ENCODE measurements at places on chromosomes 11 and 22.

DNA sequence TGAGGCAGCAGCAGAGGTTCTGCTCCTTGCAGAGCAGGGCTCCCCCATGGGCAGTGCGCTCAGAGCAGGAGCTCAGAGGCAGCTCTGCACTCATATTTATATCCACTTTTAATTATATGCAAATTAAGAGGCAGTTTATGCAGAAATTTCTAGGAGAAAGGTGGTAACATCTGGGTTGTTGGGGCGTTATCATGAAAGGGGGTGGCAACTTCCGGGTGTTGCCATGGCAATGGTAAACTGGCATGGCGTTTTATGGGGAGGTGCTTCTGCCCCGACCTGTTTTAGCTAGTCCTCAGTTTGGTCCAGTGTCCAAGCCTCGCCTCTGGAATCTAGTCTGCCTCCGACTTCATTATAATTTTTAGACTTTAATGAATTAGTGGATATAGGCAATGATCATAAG is 1191.7 kb downstream of the TBC1D22A start:
- no peak for DNase-seq

- DNase-seq: no peak
These were observed 15.2 kb downstream of the PRR33 start for GRCh38 chr11:1876361-1877063.

GRCh38 chr11:360326-361280 is 8.7 kb upstream of the B4GALNT4 start:
- no peak for DNase-seq

- no peak for DNase-seq
These were observed 14.4 kb upstream of the PPP6R3 start for GRCh38 chr11:68446046-68446725.

- DNase-seq: no peak
These were observed 19.9 kb upstream of the MYOD1 start for GRCh38 chr11:17699147-17700114.

Measured in stimulated activated CD8-positive, alpha-beta memory T cell treated with anti-CD3 and anti-CD28 coated beads, Interleukin-4, amount 100 ng/mL, for 1 hour (primary cell).